ENCODE measurements at places on chromosomes 6 and 20.

GRCh38 chr6:10586302-10586701, 65.2 kb downstream of the GCNT2 start:
- DNase-seq: no peak

GRCh38 chr6:125529061-125529460, 220.4 kb upstream of the HEY2 start:
- DNase-seq: no peak

GRCh38 chr6:128763599-128764300, 119.2 kb upstream of the LAMA2 start:
- DNase-seq: no peak

DNA sequence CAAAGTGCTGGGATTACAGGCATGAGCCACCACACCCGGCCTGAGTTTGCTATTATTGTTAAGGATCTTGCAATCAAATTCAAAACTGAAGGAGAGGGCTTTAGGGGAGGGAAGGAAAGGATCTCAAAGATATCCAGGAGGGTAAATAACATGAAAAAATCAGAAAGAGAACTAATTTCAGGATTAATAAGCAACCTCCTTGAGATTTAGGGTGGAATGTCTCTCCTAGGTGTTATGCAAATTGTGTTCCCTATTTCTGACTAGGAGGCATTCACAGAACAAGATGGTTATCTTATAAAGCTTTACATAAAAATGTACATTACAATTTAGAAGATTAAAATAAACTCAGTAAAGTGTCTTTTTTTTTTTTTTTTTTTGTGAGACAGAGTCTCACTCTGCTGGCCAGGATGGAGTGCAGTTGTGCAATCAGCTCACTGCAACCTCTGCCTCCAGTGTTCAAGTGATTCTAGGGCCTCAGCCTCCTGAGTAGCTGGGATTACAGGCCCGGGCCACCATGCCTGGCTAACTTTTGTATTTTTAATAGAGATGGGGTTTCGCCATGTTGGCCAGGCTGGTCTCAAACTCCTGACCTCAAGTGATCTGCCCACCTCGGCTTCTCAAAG, 92.0 kb upstream of the BEND3 start:
- DNase-seq: no peak

- DNase-seq: peak; percentile 36
These were observed 1.2 kb upstream of the TSPO2 start for GRCh38 chr6:41040940-41041536.

- peak; percentile 97 for DNase-seq
These were observed 22.8 kb downstream of the SRSF3 start for GRCh38 chr6:36616893-36617521.

DNA sequence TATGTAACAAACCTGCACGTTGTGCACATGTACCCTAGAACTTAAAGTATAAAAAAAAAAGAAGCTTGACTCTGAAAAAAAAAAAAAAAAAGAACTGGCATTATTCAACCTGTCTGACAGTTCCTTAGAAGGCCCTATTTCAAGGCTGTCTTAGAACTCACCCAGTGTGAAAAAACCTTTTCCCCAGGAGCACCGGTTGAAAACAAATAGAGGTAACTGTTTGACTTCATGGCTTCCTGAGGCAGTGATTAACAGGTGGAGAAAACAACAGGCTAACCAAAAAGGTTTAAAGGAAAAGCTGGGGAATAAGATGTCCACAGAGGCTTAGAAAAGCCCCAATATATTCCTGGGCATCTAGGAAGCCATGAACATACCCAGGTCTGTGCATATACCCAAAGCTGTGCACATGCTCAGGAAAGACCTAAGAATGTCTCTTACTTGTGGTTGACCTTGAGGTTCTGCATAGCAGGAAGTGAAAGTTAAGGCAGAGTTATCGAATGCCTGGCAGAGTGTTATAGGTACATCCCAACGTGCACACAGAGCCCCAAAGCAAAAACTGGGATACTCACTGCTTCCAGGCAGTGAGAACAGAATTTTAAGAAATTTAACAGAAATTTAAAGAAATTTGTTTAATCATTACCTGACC, 7.0 kb downstream of the UQCC1 start:
- DNase-seq: no peak

- DNase-seq: no peak
These were observed 30.0 kb upstream of the FABP7 start for GRCh38 chr6:122749451-122750050.

GRCh38 chr6:111076024-111076695, 11.1 kb upstream of the SLC16A10 start:
- no peak for DNase-seq
